ENCODE measurements at places on chromosomes 12 and 14.
A peak's percentile ranks its signal among the peaks of the same experiment; 100 is the strongest.

GRCh38 chr12:944211-944610 is 5.3 kb downstream of the RAD52 start:
- DNase-seq, result no peak

DNA sequence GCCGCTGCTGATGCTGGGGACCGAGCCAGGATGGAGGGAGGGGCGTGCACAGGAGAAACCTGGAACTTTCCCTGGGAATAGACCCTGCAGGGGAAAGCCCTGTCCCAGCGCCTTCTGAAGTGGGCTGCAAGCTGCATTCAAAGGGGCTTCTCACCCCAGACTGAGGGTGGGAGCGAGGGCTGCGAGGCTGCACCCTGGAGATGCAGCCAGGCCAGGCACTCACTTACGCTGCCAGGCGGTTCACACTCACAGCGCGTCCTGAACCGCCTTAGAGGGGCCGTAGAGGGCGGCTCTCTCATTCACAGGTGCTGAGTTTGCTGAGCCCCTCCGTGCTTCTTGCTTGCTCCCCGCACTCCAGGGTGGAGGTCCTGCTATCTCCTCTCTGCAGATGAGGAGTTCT is 208.5 kb upstream of the C14orf180 start:
- DNase-seq, result no peak

DNA sequence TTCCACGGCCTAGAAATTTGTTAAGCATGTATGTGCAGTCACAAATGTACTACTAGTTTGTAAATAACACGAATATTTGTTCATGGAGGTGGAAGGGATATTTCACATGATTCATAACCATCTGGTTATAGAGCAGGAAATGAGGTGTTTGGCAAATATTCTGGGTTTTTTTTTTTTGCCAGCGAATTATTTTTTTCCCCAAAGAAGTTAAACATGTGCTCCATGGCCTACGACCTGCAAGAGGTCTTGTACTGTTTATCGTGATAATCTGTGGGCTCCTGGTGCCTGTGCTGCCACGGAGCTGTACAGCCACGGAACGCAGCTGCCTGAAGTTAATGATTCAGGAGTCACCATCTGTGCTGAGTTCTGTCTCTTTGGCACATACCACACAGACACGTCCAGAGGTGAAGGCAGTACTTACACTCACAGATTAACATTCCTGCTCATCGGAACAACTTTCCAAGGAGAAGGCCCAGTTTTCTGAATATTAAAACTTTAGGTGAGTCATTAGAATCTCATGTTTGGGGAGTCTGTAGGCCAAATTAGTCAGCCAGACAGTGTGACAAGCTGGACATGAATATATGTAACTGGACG is 156.3 kb downstream of the TMX1 start:
- DNase-seq, result peak; percentile 79

GRCh38 chr12:3661028-3661427 is 91.9 kb downstream of the CRACR2A start:
- DNase-seq, result no peak

GRCh38 chr14:61343991-61344405 is 22.6 kb downstream of the PRKCH start:
- DNase-seq, result no peak

- DNase-seq, result no peak
Measured at GRCh38 chr12:109961201-109961600, 35.0 kb downstream of the GIT2 start.

- no peak for DNase-seq
Measured at GRCh38 chr12:97380440-97380839, 82.2 kb upstream of the RMST start.

GRCh38 chr14:72920008-72920407 is 6.3 kb upstream of the DCAF4 start:
- DNase-seq, result no peak

GRCh38 chr14:96040828-96041371 is 1.7 kb downstream of the C14orf132 start:
- no peak for DNase-seq

All from GM03348 (cell line).